ENCODE measurements at places on chromosomes 7 and 10.

- no peak for DNase-seq
Observed at GRCh38 chr7:21526007-21526406, 16.8 kb upstream of the DNAH11 start.

DNA sequence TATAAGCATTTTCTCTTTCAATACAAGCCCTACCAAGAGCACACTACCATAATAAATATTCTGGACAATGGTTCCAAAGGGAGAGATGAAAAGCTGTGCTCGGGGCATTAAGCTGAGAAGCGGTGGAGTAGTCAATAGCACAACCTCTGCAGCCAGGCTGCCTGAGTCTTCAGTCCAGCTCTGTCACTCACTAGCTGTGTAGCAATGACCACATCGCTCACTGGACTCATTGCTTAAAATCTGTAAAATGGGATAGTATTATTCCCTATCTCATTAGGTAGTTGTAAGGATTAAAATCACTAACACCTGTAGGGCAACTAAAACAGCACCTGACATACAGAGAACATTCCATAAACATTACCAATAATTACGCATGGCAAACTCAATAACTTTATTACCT, 199.9 kb upstream of the KLF14 start:
- no peak for DNase-seq

- DNase-seq = no peak
Observed at GRCh38 chr10:89651205-89651915, 6.3 kb upstream of the PANK1 start.

- DNase-seq = no peak
Observed at GRCh38 chr7:108351729-108352131, 104.5 kb downstream of the NRCAM start.

DNA sequence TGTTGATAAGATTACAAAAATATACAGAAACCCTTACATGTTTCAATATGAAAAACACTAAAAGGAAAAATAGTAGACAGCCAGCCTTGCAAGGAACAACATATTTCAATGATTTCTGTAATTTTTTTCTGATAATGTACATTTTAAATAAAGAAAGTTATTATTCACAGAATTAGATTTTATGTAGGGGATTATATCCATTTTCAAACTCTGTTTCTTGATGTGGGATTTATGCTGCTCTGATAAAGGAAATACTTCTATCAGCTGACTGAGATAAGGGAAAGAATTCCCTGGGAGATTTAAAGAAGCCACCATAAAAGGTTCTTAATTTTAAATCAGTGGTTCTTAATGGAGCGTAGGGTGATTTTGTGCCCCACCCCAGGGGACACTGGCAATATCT, 180.4 kb downstream of the ADAM12 start:
- DNase-seq = no peak

DNA sequence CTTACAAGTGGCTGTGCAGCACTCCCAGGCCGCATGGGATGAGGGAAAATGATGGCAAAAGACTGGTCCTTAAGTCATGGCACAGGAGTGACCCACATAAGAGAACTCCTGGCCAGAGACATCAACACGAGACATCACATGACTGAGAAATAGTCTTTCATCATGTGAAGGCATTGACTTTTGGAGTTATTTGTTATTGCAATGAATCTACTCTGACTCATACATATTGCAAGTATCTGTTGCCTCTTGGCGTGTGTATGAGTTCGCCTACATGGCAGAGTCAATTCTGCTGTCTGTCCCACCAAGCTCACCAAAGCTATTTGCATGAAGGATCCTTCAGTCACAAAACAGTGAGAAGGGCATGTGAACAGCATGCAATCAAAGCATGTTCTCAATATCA, 59.7 kb upstream of the HABP2 start:
- no peak for DNase-seq

DNA sequence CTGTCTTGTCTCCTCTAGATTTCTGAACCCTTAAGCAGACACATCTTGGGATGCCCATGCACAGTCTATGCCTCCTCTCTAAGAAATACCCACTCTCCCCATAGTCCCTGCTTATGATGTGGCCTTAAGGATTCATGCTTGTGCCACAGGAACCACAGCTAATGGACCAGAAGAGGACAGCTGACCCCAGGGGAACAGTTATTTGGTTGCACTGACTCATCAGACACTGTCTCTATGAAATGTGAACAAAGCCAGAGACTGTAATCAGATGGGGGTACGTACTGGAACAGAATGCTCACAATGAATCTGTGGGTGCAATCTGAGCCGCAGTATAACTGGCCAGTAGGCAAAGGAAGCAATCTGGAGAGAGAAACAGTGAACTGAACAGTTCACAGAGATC, 121.9 kb downstream of the USP6NL start:
- no peak for DNase-seq

DNA sequence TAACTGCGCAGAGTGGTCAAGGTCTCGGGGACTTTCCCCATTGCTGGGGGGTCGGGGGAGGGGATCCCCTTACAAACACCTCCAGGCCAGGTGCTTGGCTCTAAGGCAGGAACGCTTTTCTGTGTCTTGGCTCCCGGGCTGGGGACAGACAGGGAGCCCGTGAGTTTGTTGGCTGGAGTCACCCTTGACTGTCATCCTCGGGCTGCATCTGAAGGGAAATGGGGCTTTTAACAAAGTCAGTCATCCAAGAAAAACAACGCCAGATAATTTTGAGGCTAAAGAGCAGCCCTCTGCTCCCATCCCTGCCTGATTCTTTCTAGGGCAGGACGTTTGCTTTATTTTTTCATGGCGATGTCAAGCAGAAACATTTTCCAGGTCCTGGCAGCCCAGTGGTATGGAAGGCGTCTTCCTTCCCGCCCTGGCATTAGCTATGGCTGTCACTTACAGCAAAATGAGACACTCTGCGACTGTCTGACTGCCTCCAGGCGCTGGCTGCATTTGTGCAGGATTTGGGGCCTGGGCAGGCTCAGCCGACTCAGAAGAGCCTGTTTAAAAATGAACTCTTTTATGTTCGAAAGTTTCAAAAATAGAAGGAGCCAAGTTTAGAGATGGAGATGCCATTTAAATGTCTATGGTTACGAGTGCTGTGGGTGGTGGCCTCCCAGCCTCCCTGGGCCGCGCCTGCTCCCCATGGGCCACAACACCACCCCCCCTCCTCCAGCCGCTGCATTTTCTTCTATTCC, 54.7 kb upstream of the TNS3 start:
- no peak for DNase-seq

DNA sequence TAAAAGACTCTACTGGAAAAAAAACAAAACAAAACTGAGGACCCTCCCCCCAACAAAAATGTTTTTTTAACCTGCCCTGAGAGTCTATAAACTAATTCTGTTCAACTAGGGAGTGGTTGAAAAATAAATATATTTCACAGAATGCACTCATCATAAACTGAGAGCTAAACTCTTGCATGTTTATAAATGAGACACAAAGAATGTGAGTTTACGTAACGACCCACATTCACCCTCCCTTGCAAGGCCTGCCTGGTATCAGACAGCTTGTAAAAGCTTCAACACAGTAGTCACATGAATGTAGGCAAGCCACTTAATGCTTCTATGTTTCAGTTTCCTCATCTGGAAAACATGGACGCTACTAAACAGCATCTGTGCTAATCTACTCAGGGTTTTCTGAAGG, 50.3 kb downstream of the JAZF1 start:
- no peak for DNase-seq

GRCh38 chr10:35316218-35316967, 19.9 kb upstream of the CCNY start:
- DNase-seq = no peak

Data from activated CD4-positive, alpha-beta T cell treated with anti-CD3 and anti-CD28 coated beads for 4 hours (primary cell).